Naive thymus-derived CD4-positive, alpha-beta T cell (primary cell): ENCODE measurements at places on chromosomes 2 and 18.

DNA sequence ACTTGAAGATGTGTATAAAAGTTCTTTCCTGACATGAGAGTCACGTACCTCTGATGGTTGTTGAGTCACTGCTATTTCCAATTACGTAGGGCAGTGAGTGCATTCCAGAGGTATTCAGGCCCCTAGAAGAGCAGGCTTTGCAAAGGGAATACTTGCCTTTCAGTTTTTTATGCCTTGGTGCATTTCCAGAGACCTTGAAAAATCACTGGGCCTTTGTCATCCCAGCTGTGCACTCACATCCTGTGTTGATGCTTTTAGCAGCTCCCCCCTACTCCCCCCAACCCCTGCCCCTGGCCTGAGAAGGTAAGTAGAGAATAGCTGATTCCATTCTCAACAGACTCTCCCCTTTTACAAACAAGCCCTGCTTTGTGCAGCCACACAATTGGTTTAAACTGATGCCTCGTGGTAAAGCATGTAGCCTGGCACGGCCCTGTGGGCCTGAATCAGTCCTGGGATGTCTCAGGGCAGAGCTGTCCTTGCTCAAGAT, 174.2 kb downstream of the PRPF40A start:
- H3K27ac ChIP-seq, result no peak overlapping the region
- H3K36me3 ChIP-seq, result no peaks in the 10 kb centered on the region
- H3K27me3 ChIP-seq, result no peaks in the 10 kb centered on the region

- H3K27me3 ChIP-seq, result no peaks in the 10 kb centered on the region
- no peak overlapping the region for H3K4me3 ChIP-seq
- H3K4me1 ChIP-seq, result no peaks in the 10 kb centered on the region
- DNase-seq, result no peak
- no peak overlapping the region for H3K27ac ChIP-seq
These were observed 30.3 kb upstream of the RAPGEF4 start for GRCh38 chr2:172705352-172705751.

GRCh38 chr2:219433666-219434467, 776 bp upstream of the SPEG start:
- DNase-seq, result no peak
- no peak overlapping the region for H3K27ac ChIP-seq
- no peak overlapping the region for H3K4me3 ChIP-seq
- no peaks in the 10 kb centered on the region for H3K4me1 ChIP-seq
- peaks cover 4% of the 10 kb centered on the region for H3K27me3 ChIP-seq
- H3K36me3 ChIP-seq, result no peaks in the 10 kb centered on the region

DNA sequence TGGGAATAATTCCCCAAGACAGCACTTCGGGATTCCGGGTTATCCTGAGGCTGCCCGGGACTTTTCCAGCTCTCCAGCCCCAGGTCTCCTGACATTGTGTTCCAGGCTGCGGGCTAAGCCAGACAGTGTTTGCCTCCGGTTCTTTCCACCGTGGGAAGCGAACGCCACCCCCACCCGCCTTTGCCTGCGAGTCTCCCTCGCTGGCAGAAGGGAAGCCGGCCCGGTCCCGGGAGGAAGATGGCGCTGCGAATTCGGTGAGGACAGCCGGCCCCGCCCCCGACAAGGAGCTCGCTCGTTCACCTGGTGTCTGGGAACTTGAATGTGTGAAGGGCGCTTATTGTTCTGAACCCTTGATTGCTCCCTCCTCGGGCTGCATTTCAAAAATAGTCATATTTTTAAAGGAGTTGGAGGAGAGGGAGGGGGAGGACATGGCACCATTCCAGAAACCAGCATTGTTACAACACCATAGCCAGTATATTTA, 2.9 kb downstream of the LRATD1 start:
- H3K4me1 ChIP-seq, result no peaks in the 10 kb centered on the region
- no peaks in the 10 kb centered on the region for H3K36me3 ChIP-seq
- no peak overlapping the region for H3K4me3 ChIP-seq

DNA sequence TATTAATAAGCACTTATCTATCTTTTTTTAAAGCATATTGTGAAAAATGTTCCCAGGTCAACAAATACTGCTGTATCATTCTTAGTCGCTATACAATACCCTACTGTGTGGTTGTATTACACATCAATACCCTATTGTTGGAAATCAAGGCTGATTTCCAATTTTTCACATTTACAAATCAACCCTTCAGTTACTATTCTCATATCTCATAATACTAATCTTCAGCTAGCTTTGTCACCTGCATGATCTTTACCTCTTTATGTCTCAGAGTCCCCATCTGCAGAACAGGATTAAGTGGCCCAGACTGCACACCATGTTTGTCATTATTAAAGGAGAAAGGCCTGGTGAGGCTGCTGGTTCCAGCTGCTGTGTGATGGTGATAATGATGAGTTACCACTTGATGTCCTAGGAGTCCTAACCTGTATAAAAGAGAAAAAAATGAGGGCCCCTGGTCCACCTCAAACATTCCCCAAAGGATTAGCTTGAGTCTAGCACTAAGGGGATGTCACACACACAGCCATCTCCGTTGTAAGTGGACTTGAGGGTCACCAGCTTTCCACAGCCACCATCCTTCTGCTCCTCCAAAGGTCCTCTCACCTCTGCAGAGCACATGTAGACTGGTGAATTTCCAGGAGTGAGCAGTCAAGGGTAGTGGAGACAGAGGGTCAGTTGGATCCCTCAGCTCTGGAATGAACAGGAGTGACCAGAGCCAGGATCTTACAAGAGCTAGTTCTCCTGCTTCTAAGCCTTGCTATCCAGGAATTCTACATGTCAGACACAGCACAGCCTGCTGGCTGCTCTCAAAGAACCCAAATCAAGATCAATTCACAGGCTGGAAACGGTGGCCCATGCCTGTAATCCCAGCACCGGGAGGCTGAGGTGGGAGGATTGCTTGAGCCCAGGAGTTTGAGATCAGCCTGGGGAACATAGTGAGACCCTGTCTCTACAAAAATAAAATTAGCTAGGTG, 36.0 kb upstream of the BIN1 start:
- H3K4me3 ChIP-seq, result no peak overlapping the region
- no peaks in the 10 kb centered on the region for H3K27me3 ChIP-seq
- H3K4me1 ChIP-seq, result no peaks in the 10 kb centered on the region
- no peak for DNase-seq
- no peaks in the 10 kb centered on the region for H3K36me3 ChIP-seq
- no peak overlapping the region for H3K27ac ChIP-seq

- no peak for DNase-seq
- H3K36me3 ChIP-seq, result no peaks in the 10 kb centered on the region
- peak overlapping the region; percentile 75 for H3K4me3 ChIP-seq
- H3K27ac ChIP-seq, result peak overlapping the region; percentile 86
These were observed 539 bp upstream of the MOB4 start for GRCh38 chr2:197515315-197515738.

DNA sequence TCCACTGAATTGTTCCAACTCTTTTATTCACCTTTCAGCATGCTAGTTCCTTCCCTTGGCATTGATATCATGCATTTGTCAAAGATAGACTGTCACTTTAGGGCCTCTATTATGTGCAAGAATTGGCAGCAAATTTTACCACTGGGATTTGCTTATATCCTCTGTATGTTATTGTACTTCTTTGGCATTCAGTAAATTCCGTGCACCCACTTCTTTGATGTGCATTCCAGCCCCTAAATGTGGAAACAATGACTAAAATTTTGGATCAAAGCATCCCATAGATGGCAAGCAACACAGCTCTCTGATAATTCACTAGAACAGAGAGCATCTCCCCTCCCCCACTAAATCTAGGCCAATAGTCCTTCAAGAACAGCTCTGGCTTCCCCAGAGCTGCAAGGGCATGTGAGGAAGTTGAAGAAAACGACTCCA, 399.0 kb upstream of the HNRNPA3 start:
- DNase-seq, result no peak
- H3K36me3 ChIP-seq, result no peaks in the 10 kb centered on the region
- no peaks in the 10 kb centered on the region for H3K27me3 ChIP-seq
- peaks cover 3% of the 10 kb centered on the region for H3K4me1 ChIP-seq
- no peak overlapping the region for H3K27ac ChIP-seq

- peaks cover 5% of the 10 kb centered on the region for H3K36me3 ChIP-seq
- no peak overlapping the region for H3K4me3 ChIP-seq
- H3K27ac ChIP-seq, result no peak overlapping the region
- no peaks in the 10 kb centered on the region for H3K27me3 ChIP-seq
- H3K4me1 ChIP-seq, result peaks cover 27% of the 10 kb centered on the region
These were observed 4.2 kb downstream of the SFT2D3 start for GRCh38 chr2:127705391-127706065.

- peak overlapping the region; percentile 71 for H3K27ac ChIP-seq
- H3K36me3 ChIP-seq, result no peaks in the 10 kb centered on the region
- H3K4me1 ChIP-seq, result peaks cover 88% of the 10 kb centered on the region
- no peaks in the 10 kb centered on the region for H3K27me3 ChIP-seq
- no peak overlapping the region for H3K4me3 ChIP-seq
- DNase-seq, result no peak
These were observed 83.3 kb downstream of the LIMS1 start for GRCh38 chr2:108617617-108618016.

DNA sequence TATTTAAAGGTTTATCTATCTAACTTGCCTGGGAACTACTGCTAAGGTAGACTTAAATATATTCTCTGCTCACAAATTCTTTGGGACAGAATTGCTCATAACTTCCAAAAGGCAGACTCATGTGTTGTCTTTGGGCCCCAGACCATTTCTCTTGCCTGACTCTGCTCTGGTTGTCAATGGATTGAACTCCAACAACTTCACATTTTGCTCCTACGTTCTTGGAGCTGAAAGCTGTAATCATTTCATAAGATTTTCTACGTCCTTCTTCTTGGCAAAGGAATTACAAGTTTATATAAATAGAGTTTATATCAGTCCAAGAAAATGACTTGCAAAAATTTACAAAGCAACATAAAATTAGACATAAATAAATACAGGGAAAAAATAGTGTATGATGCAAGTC, 32.9 kb upstream of the PPM1B start:
- no peak for DNase-seq
- no peaks in the 10 kb centered on the region for H3K27me3 ChIP-seq
- no peaks in the 10 kb centered on the region for H3K4me1 ChIP-seq
- no peak overlapping the region for H3K27ac ChIP-seq
- no peak overlapping the region for H3K4me3 ChIP-seq
- no peaks in the 10 kb centered on the region for H3K36me3 ChIP-seq

- H3K4me1 ChIP-seq, result no peaks in the 10 kb centered on the region
- no peak overlapping the region for H3K27ac ChIP-seq
- peaks cover 10% of the 10 kb centered on the region for H3K36me3 ChIP-seq
- no peaks in the 10 kb centered on the region for H3K27me3 ChIP-seq
- no peak overlapping the region for H3K4me3 ChIP-seq
These were observed 9.4 kb upstream of the CD302 start for GRCh38 chr2:159807183-159808031.

GRCh38 chr2:190996338-190996946, 17.5 kb downstream of the STAT1 start:
- no peak overlapping the region for H3K4me3 ChIP-seq
- peak; percentile 52 for DNase-seq
- H3K27me3 ChIP-seq, result no peaks in the 10 kb centered on the region
- H3K27ac ChIP-seq, result peak overlapping the region; percentile 34
- peaks cover 59% of the 10 kb centered on the region for H3K36me3 ChIP-seq

- no peak overlapping the region for H3K27ac ChIP-seq
- no peak for DNase-seq
- H3K36me3 ChIP-seq, result no peaks in the 10 kb centered on the region
- no peak overlapping the region for H3K4me3 ChIP-seq
These were observed 33.0 kb upstream of the ACAA2 start for GRCh38 chr18:49846361-49846662.

GRCh38 chr2:171960570-171960969, 38.3 kb downstream of the HAT1 start:
- H3K27me3 ChIP-seq, result no peaks in the 10 kb centered on the region
- H3K4me1 ChIP-seq, result no peaks in the 10 kb centered on the region
- no peak overlapping the region for H3K27ac ChIP-seq
- H3K36me3 ChIP-seq, result no peaks in the 10 kb centered on the region

GRCh38 chr2:226581661-226582060, 218.0 kb downstream of the IRS1 start:
- no peak for DNase-seq
- H3K4me3 ChIP-seq, result no peak overlapping the region
- H3K4me1 ChIP-seq, result no peaks in the 10 kb centered on the region
- H3K27me3 ChIP-seq, result no peaks in the 10 kb centered on the region

DNA sequence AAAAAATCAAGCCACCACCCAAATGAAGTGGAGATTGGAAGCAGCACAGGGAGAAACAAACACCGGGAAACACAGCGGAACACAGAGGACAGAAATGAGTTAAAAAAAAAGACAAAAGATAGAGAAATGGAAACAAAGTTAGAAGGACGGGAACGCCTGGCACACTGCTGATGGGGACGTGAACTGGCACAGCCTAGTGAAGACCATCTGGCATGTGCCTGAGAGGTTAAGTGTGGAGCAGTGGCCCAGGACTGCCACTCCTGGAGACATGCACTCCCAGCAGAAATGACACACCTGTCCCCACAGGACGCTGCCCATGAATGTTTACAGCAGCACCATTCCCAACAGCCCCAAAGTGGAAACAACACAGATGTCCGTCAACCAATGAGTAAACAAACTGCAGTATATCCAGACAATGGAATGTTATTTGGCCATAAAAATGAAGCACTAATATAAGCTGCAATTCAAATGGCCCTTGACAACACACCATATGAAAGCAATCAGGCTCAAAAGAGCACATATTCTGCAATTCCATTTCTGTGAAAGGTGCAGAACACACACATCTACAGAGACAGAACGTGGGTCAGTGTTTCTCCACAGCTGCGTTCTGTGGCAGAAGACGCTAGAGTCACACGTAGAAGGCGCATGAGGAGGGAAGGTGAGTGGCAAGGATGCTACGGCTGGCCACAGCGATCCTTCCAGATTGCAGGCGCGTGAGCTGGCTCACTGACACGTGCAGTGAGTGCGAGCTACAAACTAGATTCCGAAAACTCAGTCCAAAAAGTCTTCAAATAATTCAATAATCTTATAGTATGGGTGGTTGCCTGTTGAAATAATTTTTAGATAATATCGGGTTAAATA, 24.6 kb downstream of the THAP4 start:
- H3K4me3 ChIP-seq, result no peak overlapping the region
- DNase-seq, result no peak
- peaks cover 24% of the 10 kb centered on the region for H3K4me1 ChIP-seq
- no peaks in the 10 kb centered on the region for H3K27me3 ChIP-seq
- no peaks in the 10 kb centered on the region for H3K36me3 ChIP-seq

GRCh38 chr18:77009675-77010074, 122.9 kb downstream of the MBP start:
- H3K36me3 ChIP-seq, result no peaks in the 10 kb centered on the region
- H3K27me3 ChIP-seq, result no peaks in the 10 kb centered on the region
- H3K27ac ChIP-seq, result no peak overlapping the region
- H3K4me1 ChIP-seq, result peaks cover 7% of the 10 kb centered on the region
- no peak for DNase-seq

- H3K27me3 ChIP-seq, result no peaks in the 10 kb centered on the region
- DNase-seq, result no peak
- no peak overlapping the region for H3K4me3 ChIP-seq
- H3K27ac ChIP-seq, result no peak overlapping the region
These were observed 110.2 kb downstream of the CTAGE1 start for GRCh38 chr18:22307528-22307927.
